ENCODE measurements at places on chromosomes 16 and 17. TPM values are rescaled to one million over a fixed set of nuclear protein-coding genes. Genes with fewer than 3 reads are reported as not detected.

DNA sequence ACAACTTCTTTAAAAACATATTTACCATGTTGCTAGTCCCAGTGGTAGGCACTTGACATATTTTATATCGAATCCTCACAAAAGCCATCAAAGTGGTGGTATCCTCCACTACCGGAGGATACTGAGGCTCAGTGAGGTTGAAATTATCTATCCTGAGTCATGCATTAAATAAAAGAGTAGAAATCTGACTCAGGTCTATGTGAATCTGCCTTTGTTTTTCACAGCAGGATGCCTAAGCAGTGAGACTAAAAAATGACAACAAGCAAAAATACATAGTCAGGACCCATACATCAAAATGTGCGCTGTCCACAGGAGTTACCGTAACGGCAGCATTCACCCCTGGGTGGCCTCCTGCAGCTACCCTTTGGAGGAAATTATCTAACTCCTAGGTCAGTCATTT lies 17.7 kb downstream of the BRD7 start:
- no peak overlapping the region for H3K27ac ChIP-seq
- no peak for DNase-seq
- peaks cover 5% of the 10 kb centered on the region for H3K4me1 ChIP-seq
- H3K27me3 ChIP-seq, result no peaks in the 10 kb centered on the region
- peaks cover 55% of the 10 kb centered on the region for H3K36me3 ChIP-seq
- H3K4me3 ChIP-seq, result no peak overlapping the region

KRT26 gene
- not detected for total RNA-seq

GRCh38 chr16:61289141-61289540 lies 747.1 kb downstream of the CDH8 start:
- no peak overlapping the region for H3K4me3 ChIP-seq
- no peaks in the 10 kb centered on the region for H3K36me3 ChIP-seq
- DNase-seq, result no peak
- H3K27me3 ChIP-seq, result no peaks in the 10 kb centered on the region
- H3K4me1 ChIP-seq, result no peaks in the 10 kb centered on the region

ORMDL3 gene
- total RNA-seq, result 70.3 TPM

GRCh38 chr17:82487910-82488309 lies 29.4 kb downstream of the NARF start:
- H3K27ac ChIP-seq, result no peak overlapping the region
- H3K4me1 ChIP-seq, result peaks cover 3% of the 10 kb centered on the region
- peak; percentile 83 for DNase-seq
- H3K36me3 ChIP-seq, result peaks cover 55% of the 10 kb centered on the region
- H3K27me3 ChIP-seq, result no peaks in the 10 kb centered on the region
- no peak overlapping the region for H3K4me3 ChIP-seq

GRCh38 chr16:56225017-56225742 lies 33.9 kb downstream of the GNAO1 start:
- H3K27me3 ChIP-seq, result no peaks in the 10 kb centered on the region
- H3K4me3 ChIP-seq, result no peak overlapping the region
- H3K36me3 ChIP-seq, result no peaks in the 10 kb centered on the region
- H3K27ac ChIP-seq, result no peak overlapping the region
- DNase-seq, result no peak

DNA sequence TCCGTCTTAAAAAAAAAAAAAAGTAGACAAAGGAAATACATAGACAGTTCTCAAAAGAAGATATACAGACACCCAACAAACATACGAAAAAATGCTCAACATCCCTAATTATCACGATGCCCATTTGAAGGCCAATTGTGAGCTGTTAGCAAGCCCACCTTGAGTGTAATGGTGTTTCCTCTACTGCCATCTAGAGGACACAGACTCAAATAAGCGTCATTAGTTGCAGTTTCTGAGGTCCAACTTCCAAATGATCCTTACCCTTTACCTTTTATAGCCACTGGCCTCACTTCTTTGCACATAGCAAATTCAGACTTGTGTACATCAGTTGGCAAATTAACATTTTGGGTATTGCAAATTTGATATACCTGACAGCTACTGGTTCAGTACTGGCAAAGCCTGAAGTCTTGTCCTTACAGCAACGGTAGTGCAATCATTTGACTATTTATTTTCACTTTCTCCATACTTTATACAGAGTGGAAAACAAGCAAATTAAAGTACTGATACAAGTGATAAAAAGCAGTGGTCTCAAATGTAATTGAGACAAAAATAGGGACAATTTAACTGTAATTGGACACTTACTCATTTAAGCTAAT lies 536.3 kb upstream of the EEF2KMT start:
- H3K27me3 ChIP-seq, result no peaks in the 10 kb centered on the region
- H3K36me3 ChIP-seq, result no peaks in the 10 kb centered on the region
- H3K27ac ChIP-seq, result no peak overlapping the region
- H3K4me3 ChIP-seq, result no peak overlapping the region
- DNase-seq, result no peak

SNX20 gene
- total RNA-seq, result 9.2 TPM

GRCh38 chr16:20181416-20181815 lies 107.7 kb upstream of the GPR139 start:
- H3K4me1 ChIP-seq, result no peaks in the 10 kb centered on the region
- H3K4me3 ChIP-seq, result no peak overlapping the region
- no peak for DNase-seq

DNA sequence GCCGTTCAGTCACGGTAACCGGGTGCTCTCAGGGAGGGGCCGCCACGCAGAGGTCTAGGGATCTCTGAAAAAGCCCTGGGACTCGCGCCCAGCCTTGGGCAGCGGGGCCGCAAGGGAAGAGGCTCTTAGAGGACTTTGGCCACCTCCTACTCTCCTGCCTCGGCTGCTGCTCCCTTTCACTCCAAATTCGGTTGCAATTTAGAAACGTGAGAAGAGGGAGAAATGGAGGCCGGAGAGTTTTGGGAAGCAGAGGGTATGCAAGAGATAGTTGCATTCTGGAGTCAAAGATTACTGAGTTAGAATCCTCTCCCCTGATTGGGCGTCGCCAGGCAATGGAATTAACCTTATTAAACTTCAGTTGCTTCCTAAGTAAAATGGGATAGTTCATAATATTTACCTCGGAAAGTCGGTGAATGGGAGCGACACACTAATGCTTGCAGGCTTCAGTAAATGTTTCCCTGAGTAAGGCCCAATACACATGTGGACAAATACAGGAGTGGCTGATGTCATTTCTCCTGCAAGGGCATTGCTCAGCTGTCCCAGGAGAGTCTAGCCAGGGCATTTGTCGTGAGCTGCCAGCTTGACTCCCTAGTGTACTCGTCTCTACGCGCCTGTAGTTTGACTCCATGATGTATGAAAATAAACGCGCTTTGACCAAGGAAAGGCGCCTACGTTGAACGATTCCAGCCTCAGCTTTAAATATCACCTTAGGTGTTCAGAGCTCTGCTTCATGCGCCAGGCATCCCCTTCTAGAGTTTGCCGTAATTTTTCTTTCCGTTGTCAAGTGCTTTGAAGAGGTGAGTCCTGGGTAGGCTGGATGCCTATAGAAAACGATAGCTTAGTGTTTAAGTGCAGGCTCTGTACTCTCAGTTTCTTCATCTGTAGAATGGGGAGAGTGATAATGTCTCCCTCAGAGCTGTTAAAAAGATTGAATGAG lies 667 bp downstream of the OGFOD1 start:
- H3K27ac ChIP-seq, result peak overlapping the region; percentile 84
- H3K4me3 ChIP-seq, result peak overlapping the region; percentile 82
- peaks cover 27% of the 10 kb centered on the region for H3K4me1 ChIP-seq
- no peaks in the 10 kb centered on the region for H3K27me3 ChIP-seq

DNA sequence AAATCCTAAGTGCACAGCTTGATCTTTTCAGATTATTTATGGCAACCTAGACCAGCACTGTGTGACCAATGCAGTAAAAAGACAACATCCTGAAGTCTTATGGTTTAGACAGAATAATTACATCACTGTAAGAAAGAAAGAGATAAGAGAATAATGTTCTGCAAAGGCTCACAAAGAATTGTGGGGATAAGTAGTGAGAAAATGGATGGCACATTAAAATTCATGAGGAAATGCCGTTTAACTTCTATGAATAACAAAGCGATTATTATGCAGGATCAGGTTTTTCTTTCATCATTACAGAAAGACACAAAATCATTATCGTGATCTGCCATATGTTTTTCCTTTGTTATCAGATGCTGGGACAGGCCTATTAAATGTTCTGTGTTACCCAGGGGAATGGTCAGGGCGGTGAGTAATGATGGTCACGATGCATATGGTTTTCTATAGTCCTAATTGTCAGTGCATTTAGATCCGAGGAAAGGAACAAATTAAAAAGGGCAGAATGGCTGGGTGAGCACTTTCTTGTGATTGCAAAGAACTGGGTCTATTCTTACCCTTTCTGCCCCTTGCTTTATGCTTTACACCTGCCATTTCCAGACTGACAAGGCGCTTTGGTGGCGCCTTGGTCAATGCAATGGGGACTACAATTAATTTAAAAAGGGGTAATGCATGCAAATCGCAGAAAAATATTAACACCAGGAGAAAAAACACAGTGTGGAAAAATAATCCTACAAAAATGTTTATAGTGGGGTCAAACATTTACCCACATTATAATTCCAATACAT lies 18.1 kb upstream of the DHX40 start:
- no peaks in the 10 kb centered on the region for H3K36me3 ChIP-seq
- H3K27me3 ChIP-seq, result no peaks in the 10 kb centered on the region
- no peak for DNase-seq
- no peaks in the 10 kb centered on the region for H3K4me1 ChIP-seq
- no peak overlapping the region for H3K4me3 ChIP-seq
- no peak overlapping the region for H3K27ac ChIP-seq

DNA sequence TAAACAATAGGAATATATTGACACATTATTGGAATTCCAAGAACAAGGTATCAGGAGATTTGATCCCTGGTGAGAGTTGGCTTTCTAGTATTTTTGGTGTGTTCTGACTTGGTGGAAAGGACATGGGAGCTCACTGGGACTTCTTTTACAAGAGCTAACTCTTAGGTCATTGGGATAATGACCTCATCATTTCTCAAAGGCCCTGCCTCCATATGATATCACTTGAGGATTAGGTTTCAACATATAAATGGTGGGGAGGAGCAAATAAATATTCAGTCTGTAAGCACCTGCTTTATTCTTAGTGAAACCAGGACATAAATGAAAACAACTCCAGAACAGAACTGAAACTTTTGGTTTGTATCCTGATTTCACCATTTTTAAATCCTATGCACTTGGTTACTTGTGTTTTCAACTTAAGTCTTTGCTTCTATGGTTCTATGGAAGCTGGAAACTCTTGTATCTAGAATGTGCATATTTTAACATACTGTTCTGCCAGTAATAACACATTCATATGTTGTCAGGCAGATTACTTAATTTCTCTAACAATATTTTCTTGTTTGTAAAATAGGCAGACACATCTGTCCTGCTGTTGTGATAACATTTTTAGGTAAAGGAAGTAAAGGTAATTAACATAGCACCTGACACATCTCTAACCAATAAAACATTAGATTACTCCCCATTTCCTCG lies 1527.7 kb upstream of the CDH8 start:
- H3K27me3 ChIP-seq, result no peaks in the 10 kb centered on the region
- H3K36me3 ChIP-seq, result no peaks in the 10 kb centered on the region
- H3K4me1 ChIP-seq, result no peaks in the 10 kb centered on the region
- H3K27ac ChIP-seq, result no peak overlapping the region
- no peak for DNase-seq
- no peak overlapping the region for H3K4me3 ChIP-seq

DNA sequence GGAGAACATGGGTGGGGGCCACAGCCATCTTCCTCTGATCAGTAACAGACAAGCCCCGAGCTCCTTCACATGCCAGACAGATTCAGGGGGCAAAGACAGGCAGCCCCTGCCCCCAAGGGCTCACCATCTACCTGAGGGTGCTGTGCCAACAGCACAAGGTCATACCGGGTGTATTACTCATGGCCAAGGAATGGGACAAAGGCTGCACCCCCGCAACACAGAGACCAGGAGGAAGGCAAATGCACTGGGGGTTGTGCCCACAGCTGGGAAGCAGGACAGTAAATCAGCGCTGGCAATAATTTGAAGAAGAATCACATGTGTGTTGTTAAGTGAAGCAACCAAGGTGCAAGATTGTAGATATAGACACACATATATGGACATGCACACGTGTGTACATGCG lies 137.1 kb downstream of the C16orf95 start:
- H3K27ac ChIP-seq, result no peak overlapping the region
- H3K27me3 ChIP-seq, result peaks cover 4% of the 10 kb centered on the region
- no peak overlapping the region for H3K4me3 ChIP-seq
- no peaks in the 10 kb centered on the region for H3K36me3 ChIP-seq
- H3K4me1 ChIP-seq, result peaks cover 8% of the 10 kb centered on the region

KRT27 gene
- total RNA-seq, result 0.55 TPM

GRCh38 chr16:31402687-31403086 lies 9.6 kb downstream of the ITGAD start:
- DNase-seq, result no peak
- H3K27ac ChIP-seq, result no peak overlapping the region
- no peaks in the 10 kb centered on the region for H3K4me1 ChIP-seq
- H3K27me3 ChIP-seq, result no peaks in the 10 kb centered on the region
- no peaks in the 10 kb centered on the region for H3K36me3 ChIP-seq

- no peaks in the 10 kb centered on the region for H3K36me3 ChIP-seq
- H3K27me3 ChIP-seq, result no peaks in the 10 kb centered on the region
- DNase-seq, result no peak
- no peak overlapping the region for H3K27ac ChIP-seq
Measured at GRCh38 chr16:77675464-77676324, 46.6 kb upstream of the NUDT7 start.

DNA sequence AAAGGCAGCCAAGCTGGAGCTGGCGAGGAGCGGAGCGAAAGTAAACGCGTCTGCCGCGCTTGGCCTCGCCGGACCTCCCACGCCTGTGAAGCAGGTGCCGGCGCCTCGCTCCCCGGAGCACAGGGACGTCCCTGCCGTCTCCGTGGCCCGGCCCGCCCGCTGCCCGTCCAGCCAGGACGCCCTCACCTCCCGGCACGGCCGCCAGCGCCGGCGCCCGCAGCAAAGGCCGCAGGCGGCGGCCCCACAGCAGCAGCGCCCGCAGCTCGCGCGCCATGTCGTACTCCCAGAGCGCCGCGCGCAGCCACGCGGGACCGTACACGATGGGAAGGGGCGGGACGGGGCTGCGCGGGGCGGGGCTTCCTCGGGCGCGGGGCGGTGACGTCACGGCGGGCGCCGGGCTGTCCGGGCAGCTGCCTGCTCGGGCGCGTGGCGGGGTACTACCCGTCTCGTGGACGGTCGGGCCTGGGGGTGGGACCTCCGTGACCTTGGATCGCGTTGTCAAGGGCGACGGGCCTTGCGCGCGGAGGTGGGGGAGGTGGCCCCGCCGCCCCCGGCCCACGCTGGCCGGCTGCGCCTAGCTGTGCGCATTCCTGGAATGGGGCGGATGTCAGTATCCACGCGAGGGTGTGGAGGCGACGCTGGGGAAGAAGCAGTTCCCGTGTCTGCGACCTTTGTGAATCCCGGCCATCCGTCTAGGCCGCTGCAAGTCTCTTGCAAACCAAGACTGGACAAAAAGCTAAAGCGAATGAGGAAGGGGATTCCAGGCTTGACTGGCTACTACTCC lies at the start of gene TRAP1:
TSS of gene TRAP1 (minus strand) at position 290 of the 784 bp plus-strand sequence. CDS start at position 274, 16 bp downstream.
- no peaks in the 10 kb centered on the region for H3K27me3 ChIP-seq
- peak within 1 kb of the TSS; percentile 97 for H3K4me3 ChIP-seq
- H3K27ac ChIP-seq, result peak within 1 kb of the TSS; percentile 90
- peak; percentile 95 for DNase-seq
- H3K4me1 ChIP-seq, result no peaks in the 10 kb centered on the region
- H3K36me3 ChIP-seq, result peaks cover 5% of the 10 kb centered on the region
